CD4-positive, alpha-beta T cell treated with Interleukin-1 beta for 1 hour (primary cell): ENCODE measurements at places on chromosomes 13 and 19.

- no peak for DNase-seq
Observed at GRCh38 chr19:10863107-10863717, 8.1 kb upstream of the CARM1 start.

GRCh38 chr19:43784241-43784980 lies 3.6 kb upstream of the KCNN4 start:
- peak; percentile 61 for DNase-seq

GRCh38 chr13:97307882-97308624 lies 85.9 kb downstream of the MBNL2 start:
- DNase-seq, result no peak

DNA sequence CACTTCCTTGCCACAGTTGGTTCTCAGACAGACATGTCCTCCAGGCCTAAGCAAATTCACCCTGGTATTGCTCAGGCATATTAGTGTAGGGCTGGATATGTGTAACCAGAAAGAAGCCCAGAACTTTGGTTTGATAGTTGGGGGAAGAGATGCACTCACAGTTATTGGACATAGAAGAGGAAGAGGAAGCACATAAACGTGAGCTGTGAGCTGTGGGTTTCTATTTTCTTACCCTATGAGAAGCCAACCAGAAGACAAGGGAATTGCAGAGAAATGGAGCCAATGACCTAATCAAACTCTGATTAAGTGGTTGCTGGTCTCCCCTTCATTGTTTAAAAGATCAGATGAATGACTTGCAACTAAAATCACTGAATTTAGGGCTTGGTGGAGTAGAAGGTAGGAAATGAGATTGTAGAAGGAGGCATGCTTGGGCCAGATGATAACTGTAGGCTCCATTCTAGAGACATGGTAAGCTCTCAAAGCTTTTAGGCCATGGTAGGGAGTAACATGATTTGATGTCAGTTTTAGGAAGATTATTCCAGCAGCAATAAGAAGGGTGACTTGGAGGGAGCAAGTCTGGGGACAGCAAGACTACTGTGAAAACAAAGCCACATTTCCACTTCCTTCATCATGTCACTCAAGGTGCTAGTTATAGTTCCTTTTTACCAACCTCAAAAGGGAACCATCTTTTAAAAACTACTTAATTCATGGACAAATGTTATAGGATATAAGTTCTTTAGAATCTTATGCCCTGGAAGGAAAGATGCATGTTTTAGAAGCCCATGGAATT lies 24.1 kb upstream of the WDFY2 start:
- DNase-seq, result no peak

DNA sequence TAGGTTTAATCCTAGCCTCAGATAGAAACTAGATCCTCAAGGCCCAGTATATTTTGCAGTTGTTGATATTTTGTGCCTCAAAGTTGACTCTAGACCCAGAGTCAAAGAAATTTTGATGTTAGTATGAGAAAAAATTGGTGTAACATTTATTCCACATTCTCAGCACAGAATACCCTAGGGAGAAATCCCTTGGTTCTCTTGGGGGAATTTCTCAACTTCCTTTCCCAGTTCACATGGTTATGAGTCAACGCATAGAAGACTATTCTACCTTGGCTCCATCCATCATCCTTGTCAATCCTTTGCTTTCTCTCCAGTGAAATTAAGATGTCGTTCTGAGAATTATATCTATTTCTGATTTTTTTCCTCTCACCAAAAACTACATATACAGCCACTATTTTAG lies 145.3 kb downstream of the POSTN start:
- DNase-seq, result no peak

GRCh38 chr19:45710356-45711130 lies 18.1 kb downstream of the QPCTL start:
- no peak for DNase-seq

DNA sequence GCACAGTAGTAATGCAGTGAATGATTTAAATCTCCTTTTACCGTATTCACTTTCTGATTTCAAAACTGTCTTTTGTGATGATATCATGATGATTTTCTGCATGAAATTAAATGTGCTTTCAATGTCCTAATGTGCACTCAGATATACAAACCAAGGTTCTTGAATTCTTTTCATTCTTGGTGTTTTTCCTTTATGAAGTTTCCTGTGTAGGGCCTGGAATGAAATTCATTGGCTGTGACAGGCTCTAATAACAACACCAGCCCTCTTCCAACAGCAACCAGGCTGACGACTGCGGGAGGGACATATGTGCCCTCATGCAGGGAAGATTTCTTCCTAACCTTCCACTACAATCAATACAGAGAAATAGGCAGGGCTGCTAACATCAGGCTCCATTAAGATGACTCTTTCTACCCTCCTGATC lies 1052.0 kb downstream of the DIAPH3 start:
- DNase-seq, result no peak

- DNase-seq, result no peak
Observed at GRCh38 chr19:42032431-42032830, 37.6 kb downstream of the GRIK5 start.

DNA sequence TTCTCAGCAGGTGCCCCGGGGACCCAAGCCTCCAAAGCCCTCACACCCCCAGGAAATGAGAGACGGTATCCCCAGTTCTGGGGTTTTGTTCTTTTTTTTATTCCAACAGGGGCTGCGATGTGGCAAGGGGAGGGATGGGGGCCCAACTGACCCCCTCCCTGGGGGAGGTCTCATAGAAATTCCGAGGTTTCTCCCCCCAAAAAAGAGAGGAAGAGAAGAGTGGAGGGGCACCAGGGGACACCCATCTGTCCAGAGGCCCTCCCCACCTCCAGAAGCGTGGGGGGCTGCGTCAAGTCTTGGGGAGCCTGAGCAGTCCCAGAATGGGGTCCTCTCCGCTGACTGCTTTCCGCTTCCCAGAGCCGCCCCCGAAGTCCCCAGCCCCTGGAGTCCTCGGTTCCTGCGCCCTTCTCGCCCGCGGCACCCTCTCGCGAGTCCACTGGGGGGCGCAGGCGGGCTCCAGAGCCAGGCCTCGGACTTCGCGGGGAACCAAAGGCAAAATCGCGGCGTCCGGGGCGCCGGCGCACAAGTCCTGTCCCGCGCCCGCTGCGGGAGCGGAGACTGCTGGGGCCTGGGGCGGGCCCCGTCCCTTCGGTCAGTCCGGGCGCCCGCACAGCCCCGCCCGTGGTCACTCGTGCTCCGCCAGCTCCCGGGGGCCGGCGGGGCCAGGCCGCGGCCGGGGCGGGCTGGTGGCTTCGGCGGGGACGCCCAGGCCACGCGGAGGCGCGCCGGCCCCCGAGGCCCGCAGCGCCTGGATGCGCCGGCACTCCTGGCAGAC lies 4.4 kb upstream of the ATP1A3 start:
- DNase-seq, result peak; percentile 18

- DNase-seq, result no peak
Observed at GRCh38 chr13:112525356-112525945, 62.5 kb downstream of the TUBGCP3 start.

GRCh38 chr13:98504029-98504351 lies 72.9 kb downstream of the STK24 start:
- DNase-seq, result no peak

DNA sequence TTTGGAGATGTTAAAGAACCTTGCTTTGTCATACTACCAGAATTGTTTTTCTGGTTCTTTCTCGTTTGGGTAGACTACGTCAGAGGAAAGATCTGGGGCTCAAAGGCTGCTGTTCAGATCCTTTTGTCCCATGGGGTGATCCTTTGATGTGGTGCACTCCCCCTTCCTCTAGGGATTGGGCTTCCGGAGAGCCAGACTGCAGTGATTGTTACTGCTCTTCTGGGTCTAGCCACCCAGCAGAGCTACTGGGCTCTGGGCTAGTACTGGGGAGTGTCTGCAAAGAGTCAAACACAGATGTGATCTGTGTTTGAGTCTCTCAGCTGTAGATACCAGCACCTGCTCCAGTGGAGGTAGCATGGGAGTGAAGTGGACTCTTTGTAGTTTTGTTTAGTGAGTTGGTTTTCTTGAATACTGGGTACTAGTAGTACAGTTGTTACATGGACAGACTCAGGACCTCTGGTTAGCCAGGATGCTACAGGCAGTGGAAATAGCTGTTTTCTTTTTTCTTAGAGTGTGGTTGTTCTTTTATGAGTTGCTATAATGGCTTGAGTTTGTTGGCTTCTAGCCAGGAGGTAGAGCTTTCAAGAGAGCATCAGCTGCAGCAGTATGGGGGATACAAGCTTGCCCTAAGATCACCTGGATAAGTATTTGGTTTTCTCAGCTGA lies 34.4 kb downstream of the DNAJC15 start:
- DNase-seq, result peak; percentile 57

DNA sequence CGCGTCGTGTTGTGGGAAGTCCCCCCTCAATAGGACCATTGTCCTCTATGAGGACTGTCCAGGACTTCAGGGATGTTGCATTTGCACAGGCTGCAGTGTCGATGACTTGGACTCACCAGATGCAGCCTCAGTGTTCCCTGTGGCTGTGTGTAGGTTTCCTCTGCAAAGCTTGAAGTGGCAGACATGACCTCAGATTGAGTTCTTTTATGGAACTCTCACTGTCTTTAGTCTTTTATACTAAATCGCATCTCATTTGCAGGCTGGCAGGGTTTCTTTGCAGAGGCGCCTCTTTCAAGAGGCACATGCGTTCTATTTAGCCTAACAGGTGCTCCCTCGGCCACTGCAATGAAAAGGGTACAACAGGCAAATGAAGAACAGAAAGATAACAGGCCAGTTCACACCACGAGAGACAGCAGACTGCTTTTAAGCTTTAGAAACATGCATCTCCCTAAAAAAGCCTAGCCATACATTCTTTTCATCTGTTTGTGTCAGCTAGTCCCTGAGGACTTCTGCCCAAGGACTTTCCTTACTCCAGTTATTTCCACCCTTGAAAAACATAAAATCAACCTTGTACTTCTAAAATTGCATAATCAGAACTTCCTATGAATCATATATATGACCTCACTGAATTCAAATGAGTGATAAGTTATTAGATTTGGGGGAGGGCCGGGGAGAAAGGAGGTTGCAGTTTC lies 118.4 kb downstream of the RAB20 start:
- no peak for DNase-seq

GRCh38 chr13:103325672-103326071 lies 259.5 kb upstream of the SLC10A2 start:
- no peak for DNase-seq

- no peak for DNase-seq
Observed at GRCh38 chr19:45160870-45161737, at the start of gene NKPD1. TSS of gene NKPD1 (minus strand) at chr19:45160982. CDS start at chr19:45160150, 832 bp downstream.

DNA sequence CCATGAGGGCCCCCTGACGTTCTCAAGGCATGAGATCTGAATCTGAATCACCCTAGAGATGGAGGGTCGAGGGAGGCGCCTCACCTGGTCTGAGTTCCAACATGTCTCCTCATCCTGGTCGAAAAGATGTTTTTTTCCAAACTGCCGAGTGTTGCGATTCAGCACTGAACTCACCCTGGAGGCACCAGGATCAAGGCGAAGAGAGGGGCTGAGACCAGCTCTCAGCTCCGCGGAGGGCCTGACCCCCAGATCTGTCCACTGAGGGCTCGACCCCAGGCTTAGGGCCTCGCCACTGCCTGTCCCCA lies 555 bp downstream of the NR2C2AP start:
- DNase-seq, result no peak

DNA sequence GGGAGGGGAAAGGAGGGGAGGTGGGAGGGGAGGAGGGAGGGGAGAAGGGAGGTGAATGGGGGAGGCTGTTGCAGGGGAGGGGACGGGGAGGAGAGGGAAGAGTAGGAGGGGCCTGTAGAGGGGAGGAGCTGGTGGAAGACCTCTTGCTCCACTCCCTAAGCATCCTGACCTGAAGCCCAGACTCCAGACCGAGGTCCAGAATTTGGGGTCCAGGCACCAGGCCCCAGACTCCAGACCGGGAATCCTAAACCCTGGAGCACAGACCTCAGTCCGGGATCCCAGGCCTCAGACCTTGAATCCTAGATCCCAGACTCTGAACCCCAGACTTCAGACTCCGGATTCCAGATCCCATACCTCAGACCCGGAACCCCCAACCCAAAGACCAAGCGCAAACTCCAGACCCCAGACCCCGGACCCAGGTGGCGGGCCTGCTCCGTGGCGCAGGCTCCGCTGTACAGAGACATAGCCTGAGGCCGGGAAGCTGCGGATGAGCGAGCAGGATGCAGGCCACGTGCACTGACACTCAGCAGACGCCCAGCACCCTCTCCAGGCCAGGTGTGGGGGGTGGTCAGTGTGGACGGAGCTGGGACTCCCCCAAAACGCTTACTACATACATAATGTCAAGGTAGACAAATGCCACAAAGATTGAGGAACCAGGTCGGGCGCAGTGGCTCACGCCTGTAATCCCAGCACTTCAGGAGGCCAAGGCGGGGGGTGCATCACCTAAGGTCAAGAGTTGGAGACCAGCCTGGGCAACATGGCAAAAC lies 710 bp upstream of the BTBD2 start:
- peak; percentile 69 for DNase-seq

DNA sequence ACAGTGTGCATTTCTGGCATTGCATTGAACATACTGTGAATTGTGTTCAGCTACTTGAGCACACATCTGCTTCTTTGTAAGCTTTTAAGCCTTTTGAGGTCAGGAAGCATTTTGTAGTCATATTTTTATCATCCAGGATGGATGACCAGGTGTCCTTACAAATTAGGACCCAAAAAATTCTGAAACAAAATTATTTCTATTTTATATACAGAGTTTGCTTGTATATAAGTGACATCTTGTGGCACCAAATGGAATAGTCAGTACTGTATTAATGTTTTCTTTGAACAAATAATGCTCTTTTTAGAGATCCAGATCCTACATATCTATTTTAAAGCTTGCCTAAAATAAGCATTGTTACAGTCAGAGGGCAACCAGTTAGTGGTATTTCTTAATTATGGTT lies 9.5 kb upstream of the SUPT20H start:
- DNase-seq, result no peak

DNA sequence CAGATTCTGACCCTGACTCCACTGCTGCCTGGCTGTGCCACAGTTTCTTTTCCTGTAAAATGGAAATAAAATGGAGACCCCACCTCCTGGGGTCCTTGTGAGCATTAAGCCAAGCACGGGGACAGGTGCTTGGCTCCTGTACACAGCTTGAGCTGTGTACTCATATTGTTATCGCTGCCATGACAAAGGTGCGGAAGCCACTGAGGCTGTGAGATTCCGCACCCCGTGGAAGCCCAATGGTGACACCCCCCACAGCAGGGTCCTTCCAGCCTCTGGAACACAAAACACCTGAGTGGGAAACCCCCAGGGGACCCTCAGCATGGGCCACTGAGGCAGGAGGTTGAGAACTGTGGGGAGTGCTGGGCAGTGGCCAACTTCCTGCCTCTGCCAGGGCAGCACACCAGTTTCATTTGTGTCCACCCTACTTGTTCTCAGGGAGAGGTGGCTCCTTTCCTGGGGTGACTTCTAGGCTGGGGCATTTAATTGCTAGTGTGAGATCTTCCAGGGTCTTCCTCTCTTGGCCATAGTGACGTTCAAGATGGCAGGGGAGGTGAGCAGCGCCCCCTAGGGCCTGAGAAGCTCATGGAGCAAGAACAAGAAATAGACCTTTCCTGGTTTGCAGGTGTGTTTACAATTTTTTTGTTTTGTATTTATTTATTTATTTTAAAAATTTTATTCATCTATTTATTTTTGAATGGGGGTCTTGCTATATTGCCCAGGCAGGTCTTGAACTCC lies 5.4 kb upstream of the JSRP1 start:
- DNase-seq, result peak; percentile 72

GRCh38 chr19:58429745-58430144 lies 10.2 kb downstream of the ZNF132 start:
- DNase-seq, result no peak
